Mesothelial cell of epicardium (in vitro differentiated cells): ENCODE measurements at places on chromosomes 13 and 19.

GRCh38 chr13:30294004-30294403 is 13.3 kb downstream of the KATNAL1 start:
- H3K4me1 ChIP-seq, result peaks cover 7% of the 10 kb centered on the region
- H3K4me3 ChIP-seq, result no peak overlapping the region
- H3K36me3 ChIP-seq, result peaks cover 10% of the 10 kb centered on the region
- H3K27ac ChIP-seq, result no peak overlapping the region
- no peak for DNase-seq
- no peaks in the 10 kb centered on the region for H3K27me3 ChIP-seq

- peaks cover 2% of the 10 kb centered on the region for H3K27me3 ChIP-seq
- DNase-seq, result no peak
- H3K4me1 ChIP-seq, result no peaks in the 10 kb centered on the region
- H3K27ac ChIP-seq, result no peak overlapping the region
Measured at GRCh38 chr19:30144242-30144758, 202.3 kb downstream of the URI1 start.

- DNase-seq, result no peak
- peaks cover 98% of the 10 kb centered on the region for H3K27me3 ChIP-seq
- no peak overlapping the region for H3K27ac ChIP-seq
- no peak overlapping the region for H3K4me3 ChIP-seq
Measured at GRCh38 chr19:1763648-1764639, 10.6 kb downstream of the ONECUT3 start.

- no peaks in the 10 kb centered on the region for H3K36me3 ChIP-seq
- H3K27me3 ChIP-seq, result peaks cover 4% of the 10 kb centered on the region
- peak overlapping the region; percentile 97 for H3K27ac ChIP-seq
- H3K4me3 ChIP-seq, result peak overlapping the region; percentile 54
- peaks cover 53% of the 10 kb centered on the region for H3K4me1 ChIP-seq
Measured at GRCh38 chr19:1264801-1265614, 4.1 kb upstream of the CIRBP start.

DNA sequence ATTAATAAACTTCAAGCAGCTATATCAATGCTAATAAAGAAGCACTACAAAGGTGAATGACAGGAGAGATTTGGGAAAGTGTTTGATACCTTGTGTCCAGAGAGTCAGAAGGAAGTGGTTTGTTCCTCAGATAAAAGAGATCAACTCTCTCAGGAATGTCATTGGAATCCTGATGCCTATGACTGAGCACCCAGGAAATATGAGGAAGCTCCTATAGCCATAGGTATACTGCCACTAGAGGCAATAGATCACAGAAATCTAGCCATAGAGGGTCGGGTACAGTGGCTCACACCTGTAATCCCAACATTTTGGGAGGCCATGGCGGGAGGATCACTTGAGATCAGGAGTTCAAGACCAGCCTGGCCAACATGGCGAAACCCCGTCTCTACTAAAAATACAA is 612.6 kb downstream of the DACH1 start:
- H3K4me3 ChIP-seq, result no peak overlapping the region
- no peaks in the 10 kb centered on the region for H3K36me3 ChIP-seq
- no peaks in the 10 kb centered on the region for H3K27me3 ChIP-seq
- peaks cover 6% of the 10 kb centered on the region for H3K4me1 ChIP-seq

DNA sequence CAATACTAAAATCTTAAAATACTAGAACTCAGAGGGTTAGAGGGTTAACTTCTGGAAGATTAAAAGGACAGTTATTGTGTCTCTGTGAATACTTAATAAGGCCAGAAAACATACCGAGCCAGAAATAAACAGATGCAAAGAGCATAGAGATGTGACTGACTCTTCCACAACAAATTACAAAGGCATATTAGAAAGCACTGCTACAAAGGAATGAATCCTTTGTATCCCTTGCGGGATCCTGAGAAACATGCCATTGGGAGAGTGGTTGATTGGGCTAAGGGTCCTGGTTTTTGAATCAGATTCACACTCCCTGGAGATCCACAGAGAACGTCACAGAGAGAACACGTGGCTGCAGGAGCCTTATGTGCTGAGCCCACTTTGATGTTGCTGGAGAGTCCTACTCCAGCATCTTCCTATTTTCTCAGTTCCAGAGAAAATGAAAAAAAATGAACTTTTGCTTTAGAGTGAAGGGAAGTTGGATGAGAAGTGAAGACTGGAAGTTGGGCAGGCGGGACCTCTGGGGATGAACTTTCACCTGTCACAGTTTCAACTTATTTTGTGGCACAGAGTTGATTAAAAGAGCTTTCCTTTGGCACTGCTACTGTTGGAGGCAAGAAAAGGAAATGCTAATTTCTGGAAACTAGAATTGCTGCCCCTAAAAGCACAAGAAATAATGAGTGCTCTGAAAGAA is 309.9 kb downstream of the DCT start:
- H3K4me1 ChIP-seq, result peaks cover 21% of the 10 kb centered on the region
- no peak overlapping the region for H3K27ac ChIP-seq
- no peaks in the 10 kb centered on the region for H3K27me3 ChIP-seq
- DNase-seq, result no peak
